ENCODE measurements at places on chromosomes 5 and 9.

GRCh38 chr9:124457079-124457886 lies 7.0 kb downstream of the ADGRD2 start:
- DNase-seq, result no peak

- DNase-seq, result no peak
Measured at GRCh38 chr5:321726-322251, 275 bp downstream of the AHRR start.

DNA sequence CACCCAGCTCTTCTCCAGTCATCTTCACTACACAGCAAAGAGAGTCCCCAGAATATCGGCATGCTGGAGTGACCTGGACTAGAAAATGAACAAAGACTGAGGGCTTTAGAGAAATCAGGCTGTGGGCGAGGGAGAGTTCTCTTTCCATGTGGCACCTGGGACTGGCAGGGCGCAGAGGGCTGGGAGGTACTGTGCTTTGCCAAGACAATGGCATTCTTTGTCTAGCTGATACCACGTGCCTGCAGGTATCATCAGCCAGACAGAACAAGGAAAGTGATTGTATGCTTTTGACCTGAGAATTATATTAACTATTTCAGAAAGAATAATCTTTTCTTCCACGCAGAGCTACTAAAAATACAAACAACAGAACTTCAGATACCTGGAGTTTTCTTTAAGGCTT lies 30.5 kb downstream of the DDX31 start:
- DNase-seq, result no peak

DNA sequence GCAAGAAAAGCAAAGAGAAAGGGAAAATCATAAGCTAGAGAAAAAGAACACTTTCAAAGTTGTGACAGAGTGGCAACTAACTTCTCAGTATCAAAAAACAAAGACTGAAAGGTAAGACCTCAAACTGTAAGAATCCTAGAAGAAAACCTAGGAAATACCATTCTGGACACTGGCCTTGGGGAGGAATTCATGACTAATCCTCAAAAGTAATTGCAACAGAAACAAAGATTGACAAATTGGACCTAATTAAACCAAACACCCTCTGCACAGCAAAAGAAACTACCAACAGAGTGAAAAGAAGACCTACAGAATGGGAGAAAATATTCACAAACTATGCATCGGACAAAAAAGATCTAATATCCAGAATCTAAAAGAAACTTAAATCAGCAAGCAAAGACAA lies 79.1 kb downstream of the FEM1C start:
- DNase-seq, result no peak

DNA sequence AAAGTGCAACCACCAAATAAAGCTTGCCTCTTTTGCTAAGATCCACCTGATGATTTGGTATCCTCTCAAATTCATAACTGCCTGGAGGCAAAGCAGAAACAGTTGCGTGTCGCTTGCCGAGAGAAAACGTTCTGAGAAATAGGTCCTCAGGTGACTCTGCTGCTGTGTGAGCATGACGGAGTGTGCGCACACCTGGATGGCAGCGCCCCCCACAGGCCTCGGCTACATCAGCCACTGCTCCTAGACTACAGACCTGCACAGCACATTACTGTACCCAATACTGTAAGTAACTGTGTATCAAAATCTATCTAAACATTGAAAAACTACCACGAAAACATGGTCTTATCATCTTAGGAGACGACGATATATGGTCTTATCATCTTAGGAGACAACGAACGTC lies 87.4 kb downstream of the CAMSAP1 start:
- DNase-seq, result no peak

- peak; percentile 29 for DNase-seq
Measured at GRCh38 chr5:95664204-95664786, 17.7 kb downstream of the RFESD start.

DNA sequence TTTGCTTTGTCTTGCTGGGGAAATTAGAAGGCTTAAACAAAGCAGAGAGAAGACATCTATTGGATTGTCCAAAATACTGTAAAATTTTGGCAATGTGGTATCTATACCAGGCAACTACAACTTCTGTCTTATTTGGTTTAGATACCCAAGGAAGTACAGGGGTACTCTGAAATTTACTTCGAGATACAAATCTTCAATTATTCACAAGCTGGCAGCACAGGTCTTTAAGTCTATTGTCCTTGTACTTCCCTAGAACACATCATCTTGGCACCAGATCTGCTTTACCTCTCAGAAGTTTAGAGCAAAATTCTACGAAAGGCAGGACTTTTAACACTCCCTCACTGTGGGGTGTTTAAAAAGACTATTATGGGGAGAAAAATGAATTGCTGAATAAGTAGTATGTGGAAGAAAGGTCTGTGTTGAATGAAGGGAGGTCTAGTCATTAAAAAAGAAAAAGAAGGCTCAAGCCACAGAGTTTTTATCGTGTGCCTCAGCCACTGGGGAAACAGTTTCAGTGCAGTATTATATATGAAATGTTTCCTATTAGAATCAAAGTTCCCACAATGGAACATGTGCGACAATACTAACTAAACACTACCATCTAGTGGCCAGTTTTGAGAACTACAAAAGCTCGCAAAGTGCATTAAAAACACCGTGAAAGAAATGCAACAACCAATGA lies 93.7 kb downstream of the PDE4D start:
- peak; percentile 37 for DNase-seq

GRCh38 chr5:34869256-34869655 lies 30.3 kb downstream of the TTC23L start:
- no peak for DNase-seq

GRCh38 chr5:140926443-140927227 lies 536 bp downstream of the PCDHAC1 start:
- DNase-seq, result peak; percentile 68

- no peak for DNase-seq
Measured at GRCh38 chr5:146363161-146363874, 24.7 kb downstream of the POU4F3 start.

GRCh38 chr9:77916410-77916819 lies 115.2 kb downstream of the GNAQ start:
- DNase-seq, result no peak

DNA sequence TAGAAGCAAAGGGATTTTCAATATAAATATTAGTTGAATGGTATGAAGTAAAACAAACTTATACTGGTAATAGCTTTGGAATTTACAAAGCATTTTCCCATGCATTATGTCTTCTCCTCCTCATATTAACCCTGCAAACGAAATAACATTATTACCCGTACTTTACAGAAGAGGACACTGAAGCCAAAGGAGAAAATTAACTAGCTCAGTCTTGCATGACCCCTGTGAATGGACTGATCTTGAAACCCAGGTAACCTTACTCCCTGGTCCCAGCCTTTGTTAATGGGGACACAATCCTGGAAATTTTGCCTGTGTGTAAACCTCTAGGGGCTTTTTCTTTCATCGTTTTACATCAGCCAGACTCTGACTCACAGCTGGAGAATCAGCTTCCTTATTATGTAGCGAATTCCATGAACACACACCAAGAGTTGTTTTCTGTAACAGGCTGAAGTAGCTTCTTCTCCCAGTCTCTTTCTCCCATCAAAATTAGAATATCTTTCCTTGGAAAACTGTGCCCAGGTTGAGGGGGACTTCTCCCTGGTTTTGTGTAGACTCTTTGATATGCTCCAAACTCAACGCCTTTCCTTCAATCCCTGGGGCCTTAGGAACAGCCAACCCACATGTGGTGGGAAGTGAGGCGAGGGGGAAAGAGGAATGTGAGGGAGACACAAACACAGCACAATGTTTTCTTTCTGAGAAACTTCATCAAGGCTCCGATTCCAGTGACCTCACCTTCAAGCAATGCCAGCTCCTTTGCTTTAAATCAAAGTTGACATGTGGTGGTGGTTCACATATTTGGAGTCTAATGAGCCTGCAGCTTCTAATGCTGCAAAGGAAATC lies 480.9 kb upstream of the PAPPA start:
- no peak for DNase-seq

- no peak for DNase-seq
Measured at GRCh38 chr9:69386651-69387050, 61.6 kb downstream of the ENTREP1 start.

DNA sequence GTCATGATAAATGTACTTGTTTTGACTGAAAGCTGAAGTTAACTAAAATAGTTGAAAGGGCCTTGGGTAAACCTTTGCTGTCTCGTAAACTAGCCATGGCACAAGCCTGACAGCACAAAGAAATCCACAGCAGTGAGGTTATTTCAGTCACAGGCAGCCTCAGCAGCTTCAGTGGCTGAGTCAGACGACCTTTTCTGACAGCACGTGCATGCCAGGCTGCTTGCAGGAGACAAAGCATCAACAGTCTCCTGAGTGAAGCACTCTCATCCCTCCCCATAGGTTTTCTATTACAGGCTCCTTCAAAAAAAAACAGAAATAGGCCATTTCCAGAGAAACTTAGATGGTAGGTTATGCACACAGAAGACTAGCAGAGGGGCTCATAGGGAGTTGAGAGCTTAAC lies 34.6 kb downstream of the OXCT1 start:
- peak; percentile 13 for DNase-seq

DNA sequence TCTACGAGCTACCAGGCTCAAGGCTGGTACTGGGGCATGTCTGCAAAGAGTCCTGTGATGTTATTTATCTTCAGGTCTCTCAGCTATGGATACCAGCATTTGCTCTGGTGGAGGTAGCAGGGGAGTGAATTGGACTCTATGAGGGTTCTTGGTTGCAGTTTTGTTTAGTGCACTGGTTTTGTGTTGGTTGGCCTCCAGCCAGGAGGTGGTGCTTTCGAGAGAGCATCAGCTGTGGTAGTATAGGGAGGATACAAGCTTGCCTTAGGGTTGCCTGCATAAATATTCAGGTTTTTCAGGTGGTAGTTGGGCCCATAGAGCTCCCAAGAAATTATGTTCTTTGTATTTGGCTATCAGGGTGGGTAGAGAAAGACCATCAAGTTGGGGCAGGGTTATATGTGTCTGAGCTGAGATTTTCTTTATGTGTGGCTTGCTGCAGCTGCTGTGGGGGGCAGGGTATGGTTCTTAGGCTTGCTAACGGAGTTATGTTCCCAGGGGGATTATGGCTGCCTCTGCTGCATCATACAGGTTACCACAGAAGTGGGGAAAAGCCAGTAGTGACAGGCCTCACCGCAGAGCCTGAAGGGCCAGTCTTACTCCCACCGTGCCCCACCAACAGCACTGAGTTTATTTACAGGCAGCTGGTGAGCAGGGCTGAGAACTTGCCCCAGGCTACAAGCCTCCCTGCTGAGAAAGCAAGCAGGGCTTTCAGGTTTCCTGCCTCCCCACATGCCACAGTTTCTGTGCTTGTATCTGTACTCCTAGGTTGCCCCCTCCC lies 9.7 kb upstream of the RIOK2 start:
- no peak for DNase-seq

- DNase-seq, result no peak
Measured at GRCh38 chr5:169637085-169637548, at the start of gene DOCK2. TSS of gene DOCK2 (plus strand) at chr5:169637275. CDS start at chr5:169637327, 52 bp downstream.

DNA sequence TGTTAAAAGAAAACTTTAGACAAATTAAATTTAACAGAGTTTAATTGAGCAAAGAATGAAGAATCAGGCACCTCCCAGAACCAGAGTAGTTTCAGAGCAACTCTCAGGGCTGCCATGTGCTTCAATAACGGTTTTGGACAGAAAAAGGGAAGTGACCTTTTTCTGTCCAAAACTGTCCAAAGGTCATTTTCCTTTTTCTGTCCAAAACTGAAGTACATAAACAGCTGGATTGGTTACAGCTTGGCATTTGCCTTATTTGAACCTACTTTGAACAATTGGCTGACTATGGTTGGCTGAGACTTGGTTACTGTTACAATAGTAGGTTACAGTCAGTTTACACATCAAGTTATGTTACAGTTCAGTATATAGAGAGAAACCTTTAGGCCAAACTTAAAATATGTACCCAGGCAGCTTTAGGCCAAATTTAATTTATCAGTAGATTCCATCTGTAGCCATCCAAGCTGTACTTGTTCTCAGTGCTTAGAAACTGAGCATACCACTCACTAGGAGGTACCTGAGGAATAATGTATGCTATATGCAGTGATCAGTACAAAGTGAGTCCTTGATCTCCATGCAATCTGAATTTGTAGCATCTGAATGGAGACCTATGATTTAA lies 44.0 kb downstream of the C9orf85 start:
- DNase-seq, result no peak

GRCh38 chr5:32283539-32284377 lies 29.0 kb downstream of the MTMR12 start:
- DNase-seq, result no peak

DNA sequence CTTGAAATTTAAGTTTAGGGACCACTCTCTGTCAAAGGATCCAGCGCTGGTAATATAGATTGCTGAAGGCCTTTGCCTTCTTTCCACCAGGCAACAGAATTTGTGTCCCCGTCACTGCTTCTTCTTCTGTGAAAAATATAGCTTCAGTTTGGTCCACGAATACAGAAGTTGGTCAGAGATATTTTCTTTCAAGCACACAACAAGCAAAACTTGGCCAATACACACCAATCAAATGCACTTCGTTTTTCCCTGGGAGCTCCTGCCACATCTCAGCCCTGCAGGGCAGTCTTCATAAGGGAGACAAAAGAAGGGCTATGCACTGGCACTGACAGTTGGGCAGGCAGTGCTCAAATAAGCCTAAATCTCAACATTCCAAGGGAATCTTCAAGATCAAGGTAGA lies 22.9 kb downstream of the HAVCR2 start:
- DNase-seq, result no peak

GRCh38 chr5:67393211-67393610 lies 196.6 kb upstream of the CD180 start:
- DNase-seq, result no peak

GRCh38 chr9:126773004-126773607 lies 31.7 kb upstream of the ZBTB43 start:
- DNase-seq, result no peak

DNA sequence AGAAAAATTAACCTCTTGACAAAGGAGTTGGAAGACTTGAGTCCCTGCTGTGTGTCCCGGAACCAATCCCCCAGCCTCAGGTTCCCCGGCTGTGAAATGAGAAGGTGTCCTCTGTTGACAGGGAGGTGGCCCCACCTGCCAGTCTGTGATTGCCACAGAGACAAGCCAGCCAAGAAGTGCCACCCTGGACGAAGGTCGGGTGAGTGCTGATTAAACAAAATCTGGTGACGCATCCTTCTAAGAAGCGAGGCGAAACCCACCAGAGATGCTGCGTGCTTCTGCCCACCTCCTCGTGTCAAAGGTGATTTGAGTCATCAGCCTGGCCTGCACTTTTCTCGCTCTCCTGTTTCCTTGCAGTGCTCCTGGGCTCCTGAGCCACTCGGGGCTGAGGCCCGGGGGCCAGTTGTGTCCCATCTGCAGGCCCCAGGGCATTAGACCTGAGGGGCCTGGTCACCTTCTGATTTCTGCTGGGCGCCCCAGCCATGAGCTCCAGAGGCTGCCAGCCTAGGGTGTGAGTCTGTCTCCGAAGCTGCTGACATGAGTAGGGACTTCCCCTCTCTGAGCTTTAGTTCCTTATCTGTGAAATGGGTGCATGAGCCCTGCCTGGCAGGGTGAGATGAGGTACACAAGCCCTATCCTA lies 28.7 kb downstream of the NEK6 start:
- peak; percentile 19 for DNase-seq

GRCh38 chr9:31683116-31683515 lies 701.3 kb upstream of the ACO1 start:
- no peak for DNase-seq

GRCh38 chr5:104472811-104473210 lies 910.2 kb upstream of the NUDT12 start:
- DNase-seq, result no peak

GRCh38 chr9:90189306-90189705 lies 453.3 kb downstream of the DIRAS2 start:
- DNase-seq, result no peak
